ENCODE measurements at places on chromosomes 2 and 18.

- no peak for DNase-seq
These were observed 25.9 kb downstream of the UBR3 start for GRCh38 chr2:169853041-169853668.

- no peak for DNase-seq
These were observed 80.1 kb downstream of the RBM43 start for GRCh38 chr2:151181524-151181923.

DNA sequence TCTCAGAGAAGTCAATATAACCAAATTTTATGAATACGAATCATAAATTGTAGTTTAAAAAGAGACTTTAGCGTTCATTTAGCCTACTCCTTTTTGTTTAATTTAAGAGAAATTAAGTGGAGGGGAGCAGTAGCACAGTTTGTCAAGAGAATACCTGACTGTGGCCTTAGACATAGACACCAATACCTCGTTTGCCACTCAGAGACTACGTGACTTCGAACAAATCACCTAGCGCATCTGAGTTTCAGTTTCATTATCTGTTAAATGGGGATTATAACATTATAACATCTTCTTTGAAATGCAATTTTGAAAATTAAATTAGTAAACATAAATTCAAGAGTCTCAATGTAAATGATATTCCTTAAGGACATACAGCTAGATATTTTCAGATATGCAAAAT is 581.5 kb upstream of the VRK2 start:
- DNase-seq = no peak

DNA sequence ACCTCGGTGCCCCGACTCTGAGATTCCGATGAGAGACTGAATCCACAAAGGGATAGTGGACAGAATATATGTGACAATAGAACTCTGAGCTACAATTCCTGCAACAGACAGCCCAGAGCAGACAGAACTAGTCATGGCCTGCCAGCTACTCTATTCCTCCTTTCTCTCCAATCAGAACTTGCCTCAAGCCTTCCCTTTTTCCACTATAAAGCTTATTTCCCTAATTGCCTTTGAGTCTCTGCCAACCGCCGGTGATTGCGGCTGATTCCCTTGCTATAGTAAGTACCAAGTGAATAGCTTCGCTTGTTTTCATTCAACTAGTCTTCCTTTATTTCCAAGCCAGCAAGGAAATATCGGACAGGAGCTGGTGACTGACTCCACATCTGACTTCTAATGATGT is 96.8 kb downstream of the DSC3 start:
- no peak for DNase-seq

- DNase-seq = no peak
These were observed 8.5 kb upstream of the NFATC1 start for GRCh38 chr18:79387214-79387613.

GRCh38 chr2:222313816-222314215 is 15.0 kb upstream of the PAX3 start:
- DNase-seq = no peak

DNA sequence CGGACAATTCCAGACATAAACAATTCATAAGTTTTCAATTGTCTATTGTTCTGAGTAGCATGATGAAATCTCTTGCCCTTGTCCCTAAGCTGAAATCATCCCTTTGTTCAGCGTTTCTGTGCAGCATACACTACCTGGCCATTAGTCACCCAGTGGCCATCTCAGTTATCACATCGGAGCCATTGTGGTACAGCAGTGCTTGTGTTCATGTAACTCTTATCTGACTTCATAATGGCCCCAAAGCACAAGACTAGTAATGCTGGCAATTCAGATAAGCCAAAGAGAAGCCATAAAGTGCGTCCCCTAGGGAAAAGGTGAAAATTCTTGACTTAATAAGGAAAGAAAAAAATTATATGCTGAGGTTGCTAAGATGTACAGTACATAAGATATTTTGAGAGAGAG is 127.2 kb downstream of the FHOD3 start:
- DNase-seq = no peak

DNA sequence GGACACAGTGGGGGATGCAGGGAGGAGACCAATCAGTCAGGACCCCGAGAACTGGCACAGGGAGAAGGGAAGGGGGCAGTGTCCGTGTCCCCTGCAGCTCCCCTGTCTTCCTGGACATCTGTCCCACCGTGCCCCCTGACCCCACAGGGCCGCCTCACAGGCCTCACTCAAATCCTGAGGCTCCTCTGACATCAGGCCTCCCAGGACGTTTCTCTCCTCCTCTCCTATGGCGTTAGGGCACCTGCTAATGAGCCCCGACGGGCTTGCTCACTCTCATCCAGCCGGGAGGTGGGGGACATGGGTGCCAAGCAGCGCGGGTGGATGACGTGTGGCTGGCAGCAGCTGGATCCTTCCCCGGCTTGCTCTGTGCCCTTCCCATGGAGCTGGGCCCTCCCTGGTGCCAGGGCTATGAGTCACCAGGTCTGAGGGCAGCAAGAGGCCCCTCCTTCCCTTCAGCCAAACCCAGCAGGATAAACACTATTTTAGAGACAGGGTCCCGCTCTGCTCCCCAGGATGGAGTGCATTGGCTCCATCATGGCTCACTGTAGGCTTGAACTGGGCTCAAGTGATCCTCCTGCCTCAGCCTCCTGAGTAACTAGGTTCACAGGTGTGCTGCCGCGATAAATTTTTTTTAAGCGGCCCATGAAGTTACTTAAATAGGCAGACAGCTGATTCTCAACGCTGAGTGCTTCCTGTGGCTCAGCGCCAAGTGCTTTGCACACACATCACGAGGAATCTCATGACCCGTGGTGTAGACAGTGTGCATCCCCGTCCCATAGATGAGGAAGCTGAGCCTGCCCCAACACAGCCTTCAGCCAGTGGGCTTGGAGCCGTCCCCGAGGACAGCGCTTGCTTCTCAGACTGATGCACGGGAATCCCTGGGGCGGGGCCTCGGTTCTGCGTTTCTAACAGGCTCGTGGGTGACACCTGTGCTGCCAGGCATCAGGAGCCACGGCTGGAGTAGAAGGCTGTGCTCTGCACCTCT is 64.5 kb upstream of the HDAC4 start:
- no peak for DNase-seq

DNA sequence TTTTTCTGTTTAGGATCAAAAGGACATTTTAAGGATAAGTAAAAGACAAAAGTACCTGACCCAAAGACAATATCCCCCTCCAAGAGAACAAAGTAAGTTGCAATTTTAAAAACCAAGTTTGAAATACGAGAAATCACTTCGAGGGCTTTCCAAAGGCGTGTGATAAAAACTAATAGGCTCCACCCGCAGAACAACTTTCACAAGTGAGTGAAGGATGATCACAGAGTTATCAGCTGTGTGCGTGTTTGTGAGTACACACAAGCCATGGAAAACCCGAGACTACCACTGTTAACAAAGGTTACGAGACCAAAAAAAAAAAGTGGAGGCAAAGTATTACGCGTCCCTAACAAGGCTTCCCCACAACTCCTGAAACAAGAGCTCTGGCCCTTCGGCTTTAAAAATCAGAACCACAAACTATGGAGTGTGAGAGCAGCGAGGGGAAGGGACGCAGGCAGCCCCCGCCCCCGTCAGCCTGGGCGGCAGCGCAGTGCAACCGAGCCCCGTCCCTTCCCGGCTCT is 719 bp downstream of the SMAD2 start:
- no peak for DNase-seq

DNA sequence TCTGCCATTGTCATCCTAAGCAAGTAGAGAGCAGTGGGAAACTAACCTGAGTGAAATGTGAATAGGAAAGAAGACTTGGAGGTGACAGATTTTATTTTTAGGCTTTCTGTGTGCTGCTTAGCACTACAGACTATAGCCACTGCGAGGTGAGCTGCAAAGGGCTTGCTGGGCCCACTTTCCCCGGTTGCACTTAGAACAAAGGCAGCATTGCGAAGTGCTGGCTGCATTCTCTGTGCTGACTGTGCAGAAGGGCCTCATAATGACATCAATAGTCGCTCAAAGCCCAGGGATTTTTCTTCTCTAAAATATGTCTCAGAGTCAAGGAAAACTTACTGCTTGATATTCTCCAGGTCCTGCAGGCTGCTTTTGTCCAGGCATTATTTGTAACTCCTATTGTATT is 592.1 kb downstream of the TDRD15 start:
- DNase-seq = no peak

DNA sequence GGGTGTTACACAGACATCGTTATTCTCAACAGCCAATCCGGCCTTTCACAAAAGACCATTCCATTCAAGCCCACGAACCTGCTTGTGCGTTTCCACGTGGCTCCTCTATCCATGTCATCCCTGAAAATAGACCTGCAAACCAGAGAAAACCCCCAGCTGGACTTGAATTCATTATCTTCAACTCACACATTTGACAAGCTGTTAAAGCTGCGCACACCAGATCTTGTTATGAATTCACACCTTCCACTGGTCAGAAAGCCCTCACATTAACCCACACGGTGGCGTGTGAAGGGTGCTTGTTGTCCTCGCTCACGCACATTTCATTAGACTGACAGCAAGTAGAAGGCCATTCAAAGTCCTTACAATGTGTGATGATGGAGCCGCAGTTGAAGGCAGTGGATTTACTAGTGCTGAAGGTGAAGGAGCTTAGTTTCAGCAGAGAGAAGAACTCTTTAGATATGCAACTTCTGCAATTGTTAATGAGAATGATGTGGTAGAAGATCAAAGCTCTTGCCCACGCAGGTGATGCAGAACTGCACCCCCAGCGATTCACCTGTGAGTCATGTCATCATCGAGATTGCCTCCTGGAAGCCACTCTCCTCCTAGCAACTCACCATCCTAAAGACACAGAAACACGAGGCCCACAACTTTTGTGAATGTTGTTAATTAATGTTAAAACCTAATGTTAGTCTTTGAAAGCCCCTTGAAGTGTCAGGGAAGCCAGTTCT is 224.8 kb upstream of the SOX11 start:
- DNase-seq = no peak

- DNase-seq = peak; percentile 31
These were observed 612.6 kb upstream of the ACVR2A start for GRCh38 chr2:147232225-147232669.

- DNase-seq = no peak
These were observed 43.1 kb downstream of the INPP4A start for GRCh38 chr2:98487806-98488189.

DNA sequence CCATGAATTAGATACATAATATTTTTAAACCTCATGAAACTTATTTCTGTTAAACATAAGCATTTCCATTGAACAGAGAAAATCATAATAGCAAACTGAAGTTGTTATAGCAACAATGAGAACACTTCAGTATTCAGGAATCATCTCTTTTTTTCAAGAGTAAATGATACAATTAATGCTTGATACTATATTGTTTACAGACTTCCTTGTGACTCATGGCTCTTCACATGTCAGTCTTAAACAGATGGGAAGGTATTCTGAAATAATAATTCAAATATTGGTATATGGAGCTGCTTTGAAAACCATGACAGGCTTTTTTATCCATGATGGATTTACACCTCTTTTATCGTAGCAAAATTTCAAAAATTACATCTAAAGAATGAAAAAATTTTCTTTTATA is 226.5 kb upstream of the RBMS1 start:
- no peak for DNase-seq

DNA sequence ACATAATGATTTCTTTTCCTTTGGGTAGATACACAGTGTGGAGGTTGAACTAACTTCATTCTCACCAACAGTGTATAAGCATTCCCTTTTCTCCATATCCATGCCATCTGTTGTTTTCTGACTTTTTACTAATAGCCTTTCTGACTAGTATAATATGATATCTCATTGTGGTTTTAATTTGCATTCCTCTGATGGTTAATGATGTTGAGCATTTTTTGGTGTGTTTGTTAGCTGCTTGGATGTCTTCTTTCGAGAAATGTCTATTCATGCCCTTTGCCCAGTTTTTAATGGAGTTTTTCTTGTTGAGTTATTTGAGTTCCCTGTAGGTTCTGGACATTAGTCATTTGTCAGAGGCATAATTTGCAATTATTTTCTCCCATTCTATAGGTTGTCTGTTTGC is 59.8 kb downstream of the MARCHF4 start:
- no peak for DNase-seq

DNA sequence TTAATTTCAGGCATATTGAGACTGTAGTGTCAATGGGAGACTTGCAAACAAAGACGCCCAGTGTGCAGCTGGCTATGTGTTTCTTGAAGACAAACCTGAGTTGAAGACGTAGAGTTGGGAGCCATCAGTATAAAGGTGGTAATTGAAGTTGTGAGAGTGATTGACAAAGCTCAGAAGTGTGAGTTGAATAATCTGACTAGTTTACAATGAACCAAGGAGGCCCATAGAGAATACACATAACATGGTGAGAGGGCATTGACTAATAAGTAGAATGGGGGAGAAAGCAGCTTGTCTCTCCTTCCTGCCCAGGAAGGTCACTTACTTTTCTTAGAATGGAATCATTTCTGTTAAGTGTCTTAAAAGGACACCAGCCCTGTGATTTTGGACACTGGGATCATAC is 14.1 kb downstream of the SP110 start:
- DNase-seq = no peak

DNA sequence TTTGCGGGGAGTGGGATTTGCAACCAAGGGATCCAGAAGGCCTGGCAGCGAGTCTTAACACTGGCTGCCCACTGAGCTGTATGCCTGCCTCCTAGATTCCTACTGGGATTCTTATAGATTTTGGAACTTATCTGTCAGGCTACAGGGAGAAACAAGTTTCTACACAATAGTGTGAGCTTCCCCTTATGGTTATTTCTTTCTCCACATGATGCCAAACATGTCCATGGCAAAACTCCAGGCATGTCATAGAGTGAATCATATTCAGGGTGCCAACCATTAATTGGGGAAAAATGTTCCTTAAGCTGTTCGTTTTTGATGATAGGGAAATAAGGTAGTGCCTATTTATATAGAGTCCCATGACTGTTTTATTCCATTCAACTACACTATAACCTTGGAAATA is 1185.2 kb upstream of the CELF4 start:
- no peak for DNase-seq

GRCh38 chr2:32264422-32265105 is at the start of gene NLRC4:
NLRC4 (minus strand) TSS chr2:32264886; CDS start chr2:32256775, 8,111 bp downstream.
- no peak for DNase-seq

- DNase-seq = no peak
These were observed 20.4 kb downstream of the GPD2 start for GRCh38 chr2:156456616-156457015.

DNA sequence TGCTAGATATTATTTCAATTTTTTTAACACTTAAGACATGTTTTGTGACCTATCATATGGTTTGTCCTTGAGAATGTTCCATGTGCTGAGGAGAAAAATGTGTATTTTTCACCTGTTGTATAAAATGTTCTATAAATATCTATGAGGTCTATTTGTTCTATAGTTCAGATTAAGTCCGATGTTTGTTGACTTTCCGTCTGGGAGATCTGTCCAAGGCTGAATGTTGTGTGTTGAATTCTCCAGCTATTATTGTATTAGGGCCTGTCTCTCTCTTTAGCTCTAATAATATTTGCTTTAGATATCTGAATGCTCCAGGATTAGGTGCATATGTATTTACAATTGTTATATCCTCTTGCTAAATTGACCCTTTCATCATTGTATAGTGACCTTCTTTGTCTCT is 144.1 kb downstream of the NYAP2 start:
- no peak for DNase-seq

- DNase-seq = no peak
These were observed 25.8 kb downstream of the CASP10 start for GRCh38 chr2:201208563-201209252.

DNA sequence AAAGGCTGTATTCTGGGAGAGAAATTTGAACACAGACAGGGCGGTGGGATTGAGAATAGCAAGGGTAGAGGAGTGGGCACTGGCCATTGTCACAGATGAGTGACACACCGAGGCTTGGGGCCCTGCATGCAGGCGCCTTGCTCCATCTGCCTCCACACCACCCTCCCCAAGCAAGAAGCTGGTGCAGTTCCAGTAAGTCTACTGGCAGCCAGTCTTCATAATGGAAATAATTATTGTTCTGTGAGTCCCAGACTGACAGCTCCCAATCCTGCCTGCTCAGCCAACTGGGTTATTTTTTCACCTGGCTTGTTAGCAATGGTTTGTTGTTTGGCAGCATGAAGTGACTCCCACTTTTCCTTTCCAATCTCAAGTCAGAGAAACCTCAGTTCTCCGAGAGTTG is 13.0 kb downstream of the TTC32 start:
- DNase-seq = no peak

Measured in NCI-H748 treated with DMSO at 0.1 percent for 48 hours (cell line).